Uterus (tissue), 4 donors: ENCODE measurements at places on chromosomes 3 and 15. TPM values are rescaled to one million over a fixed set of nuclear protein-coding genes. Genes with fewer than 3 reads are reported as not detected.

KLF13 gene
- total RNA-seq, result 24.4 TPM

COL8A1 gene
- total RNA-seq, result 19.4 TPM

MYL3 gene
- 6.0 TPM for total RNA-seq

VWA5B2 gene
- total RNA-seq, result not detected

ANKRD63 gene
- total RNA-seq, result 0.52 TPM

B3GALNT1 gene
- 14.3 TPM for total RNA-seq

RAD51 gene
- 7.7 TPM for total RNA-seq

KBTBD8 gene
- total RNA-seq, result 0.98 TPM

RHO gene
- total RNA-seq, result not detected

CPNE4 gene
- total RNA-seq, result 0.35 TPM

PLSCR2 gene
- not detected for total RNA-seq

ACTRT3 gene
- total RNA-seq, result 2.8 TPM

SHISA5 gene
- 210 TPM for total RNA-seq

ABI3BP gene
- 50.0 TPM for total RNA-seq

KCNMB3 gene
- total RNA-seq, result 4.8 TPM

VPS13C gene
- 68.2 TPM for total RNA-seq

GOLGA8O gene
- not detected for total RNA-seq

ZDHHC19 gene
- total RNA-seq, result not detected

APOD gene
- total RNA-seq, result 320 TPM

SMAD6 gene
- total RNA-seq, result 25.2 TPM

LINGO1 gene
- total RNA-seq, result 9.6 TPM

DAZL gene
- total RNA-seq, result not detected

TMC3 gene
- not detected for total RNA-seq

CEP97 gene
- 11.6 TPM for total RNA-seq

CHRNA7 gene
- total RNA-seq, result 1.8 TPM

SLC51A gene
- total RNA-seq, result not detected

NANOGP8 gene
- not detected for total RNA-seq
